ENCODE measurements at places on chromosomes 11 and 22.

DNA sequence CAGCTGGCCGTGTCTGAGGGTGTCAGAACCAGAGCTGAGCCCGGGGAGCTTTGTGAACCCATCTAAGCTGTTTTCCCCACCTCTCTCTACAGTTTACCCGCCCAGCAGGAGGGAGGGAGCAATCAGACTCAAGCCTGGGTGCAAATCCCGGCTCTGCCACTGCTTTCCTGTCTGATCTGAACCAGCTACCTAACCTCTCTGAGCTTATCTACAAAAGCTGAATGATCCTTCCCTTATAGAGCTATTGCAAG is 252 bp downstream of the APOL2 start:
- no peak for DNase-seq

DNA sequence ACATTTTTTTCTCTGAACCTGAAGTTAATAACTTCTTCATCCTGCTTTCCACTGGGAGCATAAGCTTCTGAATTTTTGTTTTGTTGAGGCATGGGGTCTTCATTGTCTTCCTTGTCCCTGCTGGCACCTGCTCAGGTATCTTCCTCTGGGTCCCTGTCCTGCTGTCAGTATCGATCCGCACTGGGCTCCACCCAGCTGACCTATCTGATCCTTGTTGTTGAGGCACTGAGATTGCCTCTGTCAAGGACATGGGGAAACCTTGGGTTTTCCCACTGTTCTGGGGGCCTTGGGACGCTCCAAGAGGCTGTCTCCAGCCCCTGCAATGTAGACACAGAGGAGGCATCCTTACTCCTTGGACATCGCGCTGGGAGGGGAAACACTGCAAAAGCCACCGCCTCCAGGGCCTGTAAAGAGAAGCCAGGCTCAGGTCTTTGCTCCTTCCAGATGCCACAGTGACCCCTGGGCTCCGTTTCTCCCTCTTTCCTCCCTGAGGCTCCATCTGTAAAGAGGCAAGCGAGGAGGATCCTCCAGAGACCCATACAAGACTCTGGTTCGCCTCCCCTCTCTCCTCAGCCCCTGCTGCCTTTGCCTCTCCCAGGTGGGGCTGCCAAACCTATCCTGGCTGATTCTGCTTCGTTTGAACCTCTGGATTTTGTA is 8.6 kb upstream of the RBFOX2 start:
- DNase-seq, result no peak

DNA sequence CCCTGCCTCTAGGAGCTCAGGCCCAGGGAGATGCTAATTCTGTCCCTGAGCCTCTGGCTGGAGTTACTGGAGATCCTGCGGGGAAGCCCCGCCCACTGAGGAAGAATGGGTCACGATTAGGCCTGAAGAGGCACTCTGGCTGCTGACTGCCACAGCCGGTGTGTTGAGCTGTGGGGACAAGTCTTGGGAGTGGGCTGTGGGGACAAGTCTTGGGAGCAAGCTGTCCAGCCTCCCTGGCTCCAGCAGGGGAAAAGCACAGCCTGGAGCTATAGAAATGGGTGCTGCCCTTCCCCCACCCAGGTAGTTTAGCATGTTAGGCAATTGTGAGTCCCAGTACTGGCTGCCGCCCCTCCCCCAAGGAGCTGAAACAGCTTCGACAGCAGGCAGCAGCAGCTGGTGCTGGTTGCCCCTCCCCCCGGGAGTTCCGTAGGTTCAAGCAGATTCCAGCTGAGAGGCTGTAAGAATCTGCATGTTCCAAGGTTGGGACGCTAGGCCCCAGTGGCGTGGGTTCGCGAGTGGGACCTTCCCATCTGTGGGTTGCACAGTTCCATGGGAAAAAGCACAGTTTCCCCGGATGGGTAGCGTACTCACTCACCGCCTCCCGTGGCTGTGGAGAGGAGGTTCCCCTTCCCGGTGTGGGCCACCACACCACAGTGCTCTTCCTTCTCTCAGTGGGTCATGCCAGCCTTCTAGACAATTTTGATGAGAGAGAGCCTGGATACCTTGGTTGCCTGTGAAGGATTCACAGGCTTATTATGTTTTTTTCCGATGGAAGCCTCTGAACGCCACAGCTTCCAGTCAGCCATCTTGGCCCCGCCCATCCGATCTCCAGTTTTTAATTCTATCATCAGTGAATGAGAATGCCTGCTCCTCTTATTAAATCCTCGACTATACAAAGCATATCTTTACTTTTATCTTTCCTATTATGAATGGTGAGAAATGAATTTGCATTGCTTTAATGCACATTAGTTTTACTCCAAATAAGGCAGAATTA is 61.5 kb downstream of the MSANTD4 start:
- DNase-seq, result no peak

GRCh38 chr11:64569300-64569970 is 21.6 kb upstream of the SLC22A12 start:
- DNase-seq, result no peak

DNA sequence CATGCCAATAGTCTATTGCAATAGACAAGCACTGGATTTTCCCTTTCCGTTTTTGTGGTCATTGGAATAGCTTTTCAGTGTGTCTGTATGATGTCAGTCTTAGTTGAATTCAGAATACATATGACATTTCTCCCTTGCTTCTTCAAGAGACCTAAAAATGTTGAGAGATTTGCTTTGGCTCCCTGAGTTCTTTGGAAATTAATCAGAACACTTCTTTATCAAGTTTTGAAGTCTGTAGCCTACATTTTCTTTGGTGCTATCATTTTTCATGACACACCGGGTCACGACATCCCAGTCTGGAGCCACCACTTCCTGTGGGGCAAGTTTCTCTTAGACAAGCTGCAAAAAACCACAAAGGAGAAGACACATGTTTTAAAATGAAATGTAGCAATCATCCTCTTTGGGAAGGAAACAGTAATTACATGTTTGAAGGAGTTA is 847.1 kb downstream of the OPCML start:
- no peak for DNase-seq

DNA sequence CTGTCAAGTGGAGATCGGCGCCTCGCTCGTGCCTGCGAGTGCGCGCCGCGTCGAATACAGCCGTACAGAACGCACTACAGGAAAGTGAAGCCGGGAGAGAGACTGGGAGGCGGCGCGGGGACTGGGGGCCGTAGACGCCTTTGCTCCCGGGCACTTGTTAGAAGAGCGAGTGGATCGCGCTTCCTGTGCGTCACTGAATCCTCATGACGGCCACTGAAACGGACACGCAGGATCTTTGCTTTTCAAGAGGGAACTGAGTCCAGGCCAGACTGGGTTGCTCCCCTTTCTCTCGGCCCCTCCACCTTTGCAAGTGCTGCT is 314 bp downstream of the RIC8A start:
- no peak for DNase-seq

- no peak for DNase-seq
These were observed 9.0 kb upstream of the USP28 start for GRCh38 chr11:113884361-113884836.

DNA sequence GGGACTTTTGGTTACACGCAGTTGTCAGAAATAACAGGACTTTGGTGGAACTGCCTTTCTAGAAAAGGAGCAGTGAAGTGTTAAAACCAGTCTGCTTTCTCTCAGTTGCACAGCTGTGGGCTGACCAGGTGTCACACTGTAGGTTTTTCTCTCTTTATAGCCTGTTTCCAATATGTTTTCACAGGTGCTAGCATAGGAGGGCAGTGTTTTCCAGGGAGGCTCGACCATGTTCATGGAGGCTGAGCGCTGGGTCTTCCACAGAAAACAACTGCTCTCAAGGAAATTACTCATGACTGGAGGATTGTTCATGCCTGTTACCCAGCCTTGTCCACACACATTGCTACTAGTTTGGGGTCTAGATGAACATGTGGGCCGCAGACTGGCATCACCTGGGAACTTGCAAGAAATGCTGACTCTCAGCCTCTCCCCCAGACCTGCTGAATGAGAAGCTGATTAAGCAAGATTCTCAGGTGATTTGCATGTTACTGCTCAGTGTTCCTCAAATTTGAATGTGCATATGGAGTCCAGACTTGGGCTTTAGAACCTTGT is 157.7 kb downstream of the MAML2 start:
- DNase-seq, result no peak

DNA sequence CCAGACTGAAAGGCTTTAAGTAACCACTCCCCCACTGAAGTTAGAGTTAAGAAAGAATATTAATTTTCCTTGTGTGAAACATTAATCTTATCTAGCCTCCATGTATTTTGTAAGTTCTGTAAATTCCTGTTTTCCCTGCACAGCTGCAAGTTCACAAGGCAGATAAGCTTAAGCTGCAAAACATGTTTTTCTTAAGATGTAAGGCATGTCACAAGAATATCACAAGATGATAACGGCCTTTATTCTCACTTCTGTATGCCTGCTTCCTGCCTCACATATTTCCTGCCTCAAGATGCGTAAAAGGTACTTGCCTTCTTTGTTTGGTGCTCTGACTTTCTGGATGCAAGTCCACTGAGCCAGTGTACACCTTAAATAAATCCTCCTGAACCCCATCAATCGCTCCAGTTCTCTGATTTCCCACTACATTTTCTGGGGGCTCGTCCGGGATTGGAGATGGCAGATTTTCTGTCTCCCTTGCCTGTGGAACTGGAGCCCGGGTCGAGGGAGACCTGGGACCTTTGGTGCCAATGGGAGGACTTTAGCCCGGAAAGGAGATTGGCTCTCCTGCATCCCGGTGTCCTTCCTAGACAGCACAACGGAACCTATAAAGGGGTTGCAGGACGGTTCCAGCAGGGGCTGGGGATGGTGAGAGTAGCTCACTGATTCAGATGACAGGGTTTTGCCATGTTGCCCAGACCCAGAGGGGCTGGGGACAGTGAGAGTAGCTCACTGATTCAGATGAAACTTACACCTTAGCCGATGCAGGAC is 30.2 kb downstream of the PPARA start:
- DNase-seq, result no peak
